ENCODE measurements at places on chromosomes 11 and 22.

GRCh38 chr11:86115542-86116385 lies 46.9 kb upstream of the PICALM start:
- H3K36me3 ChIP-seq, result no peaks in the 10 kb centered on the region
- peaks cover 3% of the 10 kb centered on the region for H3K4me1 ChIP-seq
- H3K27me3 ChIP-seq, result peaks cover 2% of the 10 kb centered on the region
- H3K27ac ChIP-seq, result no peak overlapping the region
- DNase-seq, result no peak
- H3K4me3 ChIP-seq, result no peak overlapping the region

- no peaks in the 10 kb centered on the region for H3K27me3 ChIP-seq
- DNase-seq, result no peak
- H3K4me1 ChIP-seq, result no peaks in the 10 kb centered on the region
- no peak overlapping the region for H3K4me3 ChIP-seq
- H3K27ac ChIP-seq, result no peak overlapping the region
- no peaks in the 10 kb centered on the region for H3K36me3 ChIP-seq
These were observed 485.9 kb upstream of the TENM4 start for GRCh38 chr11:79926707-79927106.

DNA sequence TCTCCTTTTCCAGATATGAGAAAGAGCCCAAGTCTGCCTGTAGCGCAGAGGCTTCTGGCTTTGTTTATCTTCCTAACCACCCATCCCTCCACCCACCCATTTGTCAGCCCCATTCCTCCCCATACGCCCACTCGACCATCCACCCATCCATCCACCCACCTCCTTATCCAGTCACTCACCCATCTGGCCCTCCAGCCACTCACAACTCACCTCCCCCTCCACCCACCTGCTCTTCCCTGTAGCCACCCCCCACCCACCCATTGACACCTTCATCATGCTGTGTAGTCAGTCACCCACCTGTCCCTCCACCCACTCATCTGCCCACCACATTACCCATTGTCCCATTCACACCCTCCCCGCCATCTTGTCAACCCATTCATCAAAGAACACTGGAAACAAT lies 5.5 kb downstream of the CST6 start:
- no peak for DNase-seq
- peaks cover 8% of the 10 kb centered on the region for H3K27me3 ChIP-seq
- no peak overlapping the region for H3K27ac ChIP-seq
- H3K4me1 ChIP-seq, result no peaks in the 10 kb centered on the region

DNA sequence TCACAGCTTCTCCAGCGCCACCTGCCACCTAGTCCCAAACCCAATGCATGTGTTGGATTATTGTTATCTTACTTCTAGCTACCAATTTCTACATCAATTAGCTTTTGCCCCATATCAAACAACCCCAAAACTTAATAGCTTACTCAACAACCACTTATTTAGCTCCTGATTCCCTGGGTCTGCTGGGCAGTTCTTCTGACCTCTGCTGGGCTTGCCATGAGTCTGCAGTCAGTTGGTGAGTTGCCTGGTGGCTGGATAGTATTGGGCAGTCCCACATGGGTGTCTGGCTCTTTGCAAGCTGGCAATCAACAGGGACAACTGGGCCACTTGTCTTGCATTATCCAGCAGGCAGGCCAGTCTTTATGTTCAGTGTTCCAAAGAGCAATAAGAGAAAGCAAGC lies 13.6 kb upstream of the MS4A15 start:
- H3K27me3 ChIP-seq, result peaks cover 21% of the 10 kb centered on the region
- no peak overlapping the region for H3K27ac ChIP-seq
- H3K4me3 ChIP-seq, result peak overlapping the region; percentile 3
- DNase-seq, result no peak

All from endothelial cell (in vitro differentiated cells).